ENCODE measurements at places on chromosomes 2 and 18.
A peak's percentile ranks its signal among the peaks of the same experiment; 100 is the strongest.

DNA sequence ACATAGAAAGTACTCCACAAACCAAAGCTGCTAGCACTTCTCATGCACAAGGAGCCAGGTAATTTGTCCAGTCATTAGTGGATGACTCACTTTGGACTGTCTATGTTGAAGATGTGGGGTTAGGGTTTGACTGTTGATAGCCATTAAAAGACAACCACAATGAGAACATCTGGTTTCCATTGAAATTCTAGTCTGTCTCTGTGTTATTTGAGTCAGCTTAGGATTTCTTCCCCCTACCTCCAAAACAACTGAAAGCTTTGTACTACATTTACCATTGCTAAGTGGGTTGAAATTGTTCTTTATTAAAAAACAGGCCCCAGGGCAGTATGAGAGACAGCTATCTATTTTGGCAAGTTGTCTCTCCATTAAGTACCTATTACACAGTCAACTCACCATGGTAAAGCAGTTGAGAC, 50.2 kb upstream of the ANKRD44 start:
- no peak for DNase-seq

DNA sequence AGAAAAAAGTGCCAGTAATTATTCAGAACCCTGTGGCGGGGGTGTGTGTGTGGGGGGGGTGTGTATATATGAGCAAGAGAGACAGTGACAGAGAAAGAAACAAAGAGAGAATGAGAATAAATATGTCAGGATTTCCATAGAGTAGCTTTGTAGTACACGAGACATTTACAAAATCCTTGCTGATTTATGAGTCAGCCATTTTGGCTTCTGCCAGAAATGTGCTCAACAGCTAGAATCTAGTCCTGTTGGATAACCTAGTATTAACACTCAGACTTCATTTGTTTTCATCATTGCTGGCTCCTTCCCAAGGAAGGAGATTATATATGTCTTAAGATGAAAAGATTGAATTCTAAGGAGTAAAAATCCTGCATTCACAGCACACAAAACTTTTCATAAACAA, 140.5 kb upstream of the HNRNPA3 start:
- DNase-seq, result no peak

DNA sequence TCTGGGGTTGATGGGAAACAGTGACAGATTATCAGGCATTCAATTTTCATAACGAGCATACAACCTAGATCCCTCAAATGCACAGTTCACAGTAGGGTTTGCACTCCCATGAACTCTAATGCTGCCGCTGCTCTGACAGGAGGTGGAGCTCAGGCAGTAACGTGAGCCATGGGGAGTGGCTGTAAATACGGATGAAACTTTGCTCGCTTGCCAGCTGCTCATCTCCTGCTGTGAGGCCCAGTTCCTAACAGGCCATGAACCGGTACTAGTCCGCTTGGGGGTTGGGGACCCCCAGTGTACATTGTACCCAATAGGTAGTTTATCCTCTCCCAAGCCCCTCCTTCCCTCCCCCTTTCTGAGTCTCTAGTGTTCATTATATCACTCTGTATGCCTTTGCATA, 94.6 kb downstream of the PTH2R start:
- DNase-seq, result no peak

DNA sequence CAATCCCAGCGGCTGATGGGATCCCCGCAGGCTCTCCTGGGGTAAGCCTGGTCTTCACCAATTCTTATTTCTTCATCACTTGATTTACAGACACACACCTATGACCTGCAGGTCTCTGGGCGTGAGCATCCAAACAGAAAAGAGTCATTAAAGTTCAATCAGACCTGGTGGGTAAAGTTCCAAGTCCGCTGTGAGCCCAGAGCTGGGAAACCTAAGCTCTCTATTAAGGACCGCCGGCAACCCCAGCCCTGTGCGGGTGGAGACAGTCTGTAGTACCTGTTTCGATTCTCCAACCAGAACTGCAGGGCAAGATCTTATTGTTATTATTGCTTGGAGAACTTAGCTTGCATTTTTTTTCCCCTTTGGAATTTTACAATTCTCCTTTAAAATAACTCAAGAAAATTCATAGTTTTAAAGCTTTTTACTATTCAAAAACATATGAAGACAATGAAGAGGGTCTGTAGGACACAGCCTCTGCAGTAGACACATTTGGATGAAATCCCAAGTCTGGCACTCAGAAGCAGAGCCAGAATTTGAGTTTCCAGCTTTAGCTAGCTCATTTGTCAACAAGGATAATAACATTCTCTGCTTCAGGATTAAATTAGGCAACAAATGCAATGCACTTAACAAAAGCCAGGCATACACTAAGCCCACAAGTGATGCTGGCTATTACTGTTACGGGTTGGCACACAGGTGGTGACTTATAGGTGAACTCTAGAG, 376.4 kb downstream of the INSIG2 start:
- DNase-seq, result no peak

DNA sequence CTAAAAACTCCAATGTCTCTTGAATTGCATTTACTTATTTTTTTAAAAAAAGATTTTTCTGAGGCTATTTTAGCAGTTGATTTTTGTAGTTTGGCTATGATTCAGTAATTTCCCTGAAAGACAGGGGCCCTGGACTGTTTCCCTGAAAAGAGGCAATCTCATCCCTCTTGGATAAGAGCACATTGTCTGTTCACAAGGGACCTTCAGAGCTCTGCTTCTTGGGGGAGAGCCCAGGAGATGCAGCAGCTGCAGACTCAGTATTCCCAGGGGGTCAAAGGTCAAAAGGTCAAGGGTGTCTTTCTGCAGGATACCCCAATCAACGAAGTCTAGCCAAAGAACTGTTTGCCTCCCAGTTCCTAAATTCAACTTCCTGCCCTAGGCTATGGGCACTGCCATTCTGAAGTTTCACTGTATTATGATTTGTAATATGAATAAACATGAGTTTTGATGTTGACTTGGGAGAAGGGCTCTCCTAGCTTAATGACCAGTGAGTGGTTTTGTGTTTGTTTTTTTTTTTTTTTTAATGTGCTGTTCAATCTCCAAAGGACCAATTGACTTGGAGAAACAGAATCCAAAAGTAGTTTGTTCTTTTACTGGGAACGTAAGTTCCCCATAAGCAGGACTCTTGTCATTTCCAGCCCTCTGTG, 157.0 kb upstream of the SERPINE2 start:
- DNase-seq, result no peak

GRCh38 chr2:163692081-163692480, 43.7 kb downstream of the FIGN start:
- no peak for DNase-seq

DNA sequence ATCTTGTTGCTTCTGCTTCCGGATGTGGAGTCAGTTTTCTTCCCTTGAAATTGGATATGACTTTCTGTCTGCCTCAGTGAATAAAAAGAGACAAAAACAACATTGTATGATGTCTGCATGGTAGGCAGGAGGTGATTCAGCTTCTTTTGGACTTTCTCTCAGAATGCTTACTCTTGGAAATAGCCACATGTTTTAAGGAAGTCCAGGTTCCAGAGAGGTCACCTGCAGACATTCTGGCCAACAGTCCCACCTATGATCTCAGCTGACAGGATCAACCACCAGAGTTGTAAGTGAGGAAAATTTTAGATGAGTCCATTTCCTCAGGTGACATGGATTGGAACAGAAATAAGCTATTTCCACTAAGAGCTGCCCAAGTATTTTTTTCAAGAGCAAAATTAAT, 508.7 kb upstream of the FAM98A start:
- no peak for DNase-seq

DNA sequence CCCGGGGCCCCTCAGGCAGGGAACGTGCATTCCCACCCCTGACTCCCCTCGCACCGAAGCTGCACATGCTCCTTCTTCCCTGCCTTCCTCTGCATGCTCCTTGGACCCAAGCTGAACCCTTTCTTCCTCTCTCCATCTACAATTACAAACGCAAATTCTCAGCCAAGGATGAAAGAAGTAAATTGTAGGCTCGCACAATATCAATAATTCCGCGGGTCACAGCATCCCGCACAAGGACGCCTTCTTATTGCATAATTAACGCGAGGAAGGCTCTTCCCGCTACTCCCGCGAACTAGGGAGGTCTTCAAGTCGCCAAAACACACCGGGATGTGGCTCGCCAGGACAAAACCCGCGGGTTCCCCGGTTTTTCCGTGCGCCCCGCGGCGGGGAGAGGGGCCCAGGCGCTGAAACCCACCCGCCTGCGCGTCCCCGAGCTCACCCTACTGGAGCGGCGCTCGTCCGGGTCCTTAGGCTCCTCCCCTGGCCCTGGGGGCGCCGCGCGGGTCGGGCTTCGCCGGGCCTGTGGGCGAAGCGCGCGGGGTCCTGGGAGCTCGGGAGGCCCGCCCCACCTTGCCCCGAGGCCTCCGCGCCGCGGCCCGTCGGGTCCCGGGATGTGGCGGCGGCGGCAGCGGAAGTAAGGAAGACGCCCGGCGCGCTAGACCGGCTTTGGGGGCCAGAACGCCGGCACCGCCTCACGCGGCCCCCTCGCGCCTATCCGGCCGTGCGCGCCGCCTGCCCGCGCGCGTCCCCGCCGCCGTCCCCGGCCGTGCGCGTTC, at the start of gene CHST10:
CHST10 (minus strand) TSS at position 734 of the 776 bp plus-strand sequence. CDS start 10,993 bp downstream, outside the sequence.
- peak; percentile 56 for DNase-seq

- peak; percentile 30 for DNase-seq
Measured at GRCh38 chr18:3603421-3604234, 153.7 kb downstream of the TGIF1 start.

GRCh38 chr2:157172866-157173578, 84.5 kb upstream of the GALNT5 start:
- DNase-seq, result no peak

DNA sequence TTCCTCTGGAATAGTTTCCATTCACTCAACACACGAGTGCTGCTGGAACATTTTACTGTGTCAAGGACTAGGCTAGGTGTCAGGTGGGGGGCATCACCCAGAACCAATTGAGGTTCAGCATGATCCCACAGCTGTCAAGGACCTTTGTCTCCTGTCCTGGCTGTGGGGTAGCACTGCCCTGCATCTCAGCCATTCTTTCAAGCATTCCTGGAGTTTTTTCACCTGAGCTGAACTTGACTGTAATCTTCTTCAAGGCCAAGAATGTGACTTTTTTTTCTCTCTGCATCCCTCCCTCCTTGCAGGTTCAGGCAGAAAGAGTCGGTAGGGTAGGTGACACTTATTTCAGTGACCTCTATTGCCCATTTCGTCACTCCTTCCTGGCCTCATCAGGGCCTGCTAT, 3.5 kb downstream of the MAPK4 start:
- no peak for DNase-seq

- DNase-seq, result no peak
Measured at GRCh38 chr2:112880091-112880531, 30.9 kb upstream of the IL37 start.

DNA sequence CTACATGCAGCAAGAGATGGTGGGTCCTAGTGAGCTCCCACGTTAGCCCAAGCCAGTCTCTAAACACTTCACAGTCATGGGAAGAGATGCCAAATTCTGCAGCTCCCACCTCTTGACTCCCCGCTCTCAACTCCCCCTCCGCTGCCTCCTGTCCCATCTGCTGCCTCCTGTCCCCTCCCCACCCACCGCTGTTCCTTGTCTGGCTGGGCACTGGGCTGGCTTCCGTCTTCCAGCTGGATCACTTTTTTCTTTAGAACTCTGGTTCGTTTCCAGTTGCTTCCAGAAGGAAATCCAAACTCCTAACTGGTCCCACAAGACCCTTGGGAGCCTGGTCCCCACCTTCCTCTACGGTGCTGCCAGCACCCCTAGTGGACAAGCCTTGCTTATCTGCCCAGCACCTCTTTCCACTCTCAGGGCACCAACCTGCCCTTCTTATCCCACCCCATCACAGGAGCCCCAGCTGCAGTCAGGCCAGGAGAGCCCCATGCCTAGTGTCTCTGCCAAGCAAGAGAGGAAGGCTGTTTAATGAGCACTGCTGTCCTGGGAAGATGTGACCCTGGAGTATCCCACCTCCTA, 12.1 kb upstream of the TWIST2 start:
- no peak for DNase-seq

DNA sequence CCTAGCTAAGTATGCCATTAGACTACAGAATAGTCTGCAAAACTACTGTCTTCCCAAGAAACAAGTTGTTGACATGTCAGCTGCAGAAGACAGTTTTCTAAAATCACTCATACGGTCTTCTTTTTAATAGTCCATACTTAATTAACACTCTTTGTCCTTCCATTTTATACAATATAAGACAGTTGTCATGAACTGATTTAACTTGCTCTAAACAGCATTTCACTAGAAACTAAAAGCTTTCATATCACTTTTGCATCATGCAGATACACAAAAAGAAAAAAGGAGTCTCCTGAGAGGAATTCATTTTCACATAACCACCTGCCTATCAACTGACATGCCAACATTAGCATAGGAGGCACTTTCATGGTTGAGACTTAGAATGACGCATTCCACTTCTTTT, 1159.6 kb upstream of the CHAC2 start:
- no peak for DNase-seq

- no peak for DNase-seq
Measured at GRCh38 chr2:108909275-108909823, 79.7 kb downstream of the EDAR start.

Data from GDM1 (cell line).